ENCODE measurements at places on chromosomes 6 and 20.

DNA sequence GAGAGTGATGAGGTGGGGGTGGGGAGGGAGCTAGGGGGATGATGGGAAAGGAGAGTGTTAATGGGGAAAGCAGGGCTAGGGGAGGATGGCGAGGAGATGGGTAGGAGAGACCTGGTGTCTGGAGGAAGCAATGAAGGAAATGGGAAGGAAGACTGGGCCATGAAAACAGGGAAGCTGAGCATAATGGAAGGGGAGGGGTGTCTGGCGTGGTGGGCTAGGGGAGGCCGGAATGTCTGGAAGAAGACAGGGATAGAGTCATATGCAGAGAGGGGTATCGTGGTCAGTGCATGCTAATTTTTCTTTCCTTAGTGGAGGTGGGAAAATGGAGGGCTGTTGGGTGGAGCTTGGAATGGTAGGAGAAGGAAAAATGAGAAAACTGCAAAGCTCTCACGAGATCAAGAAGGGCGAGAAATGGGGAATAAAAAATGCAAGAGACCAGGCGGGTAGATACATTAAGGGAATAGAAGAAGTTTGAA lies 423 bp downstream of the KLHDC3 start:
- no peak for DNase-seq

GRCh38 chr6:163706500-163707087 lies 292.1 kb downstream of the QKI start:
- DNase-seq = no peak

GRCh38 chr20:21396599-21397340 lies 556 bp downstream of the NKX2-4 start:
- DNase-seq = no peak

DNA sequence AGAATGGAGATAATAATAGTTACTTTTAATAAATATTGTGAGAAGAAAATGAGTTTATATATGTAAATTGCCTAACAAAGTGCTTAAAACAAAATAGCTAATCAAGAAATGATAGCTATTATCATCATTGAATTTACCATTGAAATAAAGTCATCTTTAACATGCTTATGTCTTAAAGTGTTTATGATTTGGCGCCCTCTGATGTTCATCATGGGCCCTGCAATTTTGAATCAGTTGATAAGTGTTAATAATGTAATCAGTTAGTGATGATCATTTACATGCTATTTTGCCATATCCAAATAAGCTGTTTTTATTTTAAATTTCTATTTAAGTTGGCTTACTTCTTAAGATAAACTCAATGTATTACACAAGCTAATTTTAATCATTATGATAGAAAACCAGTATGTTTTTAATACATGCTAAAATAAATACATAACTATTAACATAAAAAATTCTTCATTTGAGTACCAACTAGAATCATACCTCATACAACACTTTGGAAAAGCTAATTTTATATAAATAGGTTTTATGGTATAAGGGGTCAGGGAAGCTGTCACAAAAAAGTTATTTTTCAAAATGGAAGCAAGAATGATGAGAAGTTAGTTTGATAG lies 39.2 kb upstream of the TPD52L1 start:
- DNase-seq = no peak

DNA sequence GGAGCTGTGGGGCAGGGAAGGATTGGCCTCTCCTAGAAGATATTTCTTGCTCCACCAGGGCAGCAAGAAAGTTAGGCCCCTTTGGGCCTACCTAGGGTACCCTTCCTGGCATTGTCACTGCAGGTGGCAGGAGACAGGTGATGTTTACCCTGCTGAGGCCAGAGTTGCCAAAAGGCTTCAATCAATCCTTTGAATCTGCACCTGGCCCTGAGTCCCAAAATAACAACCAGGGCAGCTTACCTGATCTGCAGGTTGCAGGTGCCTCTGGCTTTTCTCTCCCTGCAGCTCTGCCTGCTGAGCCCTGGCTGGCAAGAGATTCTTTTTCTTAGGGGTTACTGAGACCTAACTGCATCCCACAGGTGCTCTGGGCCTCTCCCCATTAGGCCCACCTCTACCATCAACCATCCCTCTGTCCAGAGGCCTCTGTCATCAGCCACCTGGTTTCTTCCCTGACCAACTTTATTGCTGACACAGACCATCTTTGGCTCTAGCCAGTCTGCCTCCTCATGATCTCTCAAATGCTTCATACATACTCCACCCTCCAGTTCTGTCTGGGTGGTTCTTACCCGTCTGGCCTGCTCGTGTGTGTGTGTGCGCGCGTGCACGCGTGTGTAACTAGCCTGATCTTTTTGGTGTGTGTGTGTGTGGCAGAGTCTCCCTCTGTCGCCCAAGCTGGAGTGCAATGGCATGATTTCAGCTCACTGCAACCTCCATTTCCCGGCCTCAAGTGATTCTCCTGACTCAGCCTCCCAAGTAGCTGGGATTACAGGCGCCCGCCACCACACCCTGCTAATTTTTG lies 13.7 kb downstream of the BCL2L1 start:
- no peak for DNase-seq

GRCh38 chr20:6718662-6719368 lies 48.7 kb upstream of the BMP2 start:
- no peak for DNase-seq

DNA sequence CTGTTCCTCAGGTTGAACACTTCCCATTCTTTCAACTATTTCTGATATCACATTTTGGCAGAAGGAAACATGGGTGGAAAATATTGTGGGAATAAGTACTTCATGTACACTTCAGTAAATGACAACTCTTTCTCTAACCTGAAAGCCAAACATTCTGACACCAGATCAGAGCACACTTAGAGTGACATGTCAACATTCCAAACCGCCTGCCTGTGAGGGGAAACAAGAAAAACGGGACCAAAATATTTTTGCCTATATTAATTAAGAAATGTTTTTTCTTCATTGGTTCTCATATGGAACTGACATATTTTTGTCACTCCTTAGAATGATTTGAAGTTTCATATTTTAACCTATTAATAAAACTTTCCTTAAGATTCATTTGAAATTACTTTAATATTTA lies 483.1 kb downstream of the MAFB start:
- DNase-seq = no peak

DNA sequence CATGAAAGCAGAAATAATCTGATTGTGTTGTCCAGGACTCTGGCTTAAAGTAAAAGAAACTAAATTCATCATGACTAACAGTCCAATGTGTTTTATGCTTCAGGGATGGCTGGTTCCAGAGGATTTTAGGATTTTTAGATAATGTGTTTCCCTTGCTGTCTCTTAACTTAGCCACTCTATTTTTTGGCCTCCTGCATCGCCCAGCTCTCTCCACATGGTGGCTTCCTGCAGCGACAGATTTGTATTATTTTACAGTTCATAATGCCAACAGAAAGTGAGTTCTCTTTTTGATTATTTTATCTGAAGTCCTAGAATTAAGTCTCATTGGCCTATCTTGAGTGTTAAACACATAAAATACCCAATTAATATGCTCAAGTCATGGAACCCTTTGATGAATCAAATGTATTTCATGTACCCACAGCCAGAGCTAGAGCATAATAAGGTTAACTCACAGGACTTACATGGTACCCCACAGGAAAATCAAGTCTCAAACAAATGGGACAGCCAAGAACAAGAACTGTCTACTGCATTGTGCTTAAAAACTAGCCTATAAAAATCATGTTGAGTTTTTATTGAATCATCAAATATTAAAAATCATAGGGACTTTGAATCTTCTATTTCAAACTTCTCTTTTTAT lies 582.5 kb downstream of the DOK5 start:
- DNase-seq = no peak

- DNase-seq = no peak
Measured at GRCh38 chr20:1312904-1313235, 16.1 kb downstream of the SDCBP2 start.

- DNase-seq = no peak
Measured at GRCh38 chr6:119830494-119831295, 481.1 kb upstream of the MAN1A1 start.

GRCh38 chr20:24951536-24952083 lies 2.5 kb downstream of the CST7 start:
- no peak for DNase-seq

- peak; percentile 41 for DNase-seq
Measured at GRCh38 chr20:63553251-63553932, 567 bp upstream of the FNDC11 start.

- DNase-seq = no peak
Measured at GRCh38 chr6:31597006-31597405, 4.2 kb upstream of the NCR3 start.

DNA sequence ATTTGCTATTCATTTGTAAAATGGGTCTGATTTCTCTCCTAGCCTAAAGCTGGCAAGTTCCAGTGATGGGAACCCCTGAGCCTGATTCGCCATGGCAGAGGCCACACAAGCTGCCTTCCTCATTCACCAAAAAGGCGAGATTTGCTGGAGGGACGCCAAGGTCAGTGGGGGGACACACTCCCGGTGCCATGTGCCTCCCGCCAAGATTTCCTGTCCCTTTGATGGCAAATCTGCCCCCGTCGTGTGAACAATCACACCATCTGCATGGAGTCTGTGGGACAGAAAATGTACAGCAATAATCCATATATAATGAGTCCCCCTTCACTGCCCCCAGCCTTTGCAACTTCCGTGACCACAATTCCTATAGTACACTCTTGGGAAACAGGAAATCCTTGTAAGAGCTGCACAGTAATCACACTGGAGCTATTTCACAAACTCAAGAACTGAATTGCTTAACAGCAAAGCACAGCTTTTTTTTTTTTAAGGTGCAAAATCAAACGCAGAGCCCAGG lies 15.7 kb upstream of the IGF2R start:
- no peak for DNase-seq

GRCh38 chr6:114158411-114158810 lies 184.4 kb downstream of the HS3ST5 start:
- no peak for DNase-seq

DNA sequence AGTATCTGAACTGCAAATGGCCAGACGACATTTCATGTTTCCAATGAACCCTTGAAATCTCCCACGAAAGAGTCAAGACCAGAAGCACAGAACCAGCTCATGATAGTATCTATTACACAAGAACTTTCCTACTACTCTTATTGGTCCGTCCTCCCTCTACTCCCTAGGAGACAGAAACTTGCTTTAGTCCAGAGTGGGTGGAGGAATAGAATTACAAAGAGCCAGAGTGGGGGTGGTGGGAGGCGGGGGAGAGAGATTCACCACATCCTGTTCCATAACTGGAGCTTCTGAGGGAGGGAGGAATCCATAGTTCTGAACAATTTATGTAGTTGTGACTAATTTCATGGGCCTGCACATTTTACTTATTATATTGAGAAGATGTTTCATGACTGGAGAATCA lies 18.5 kb upstream of the WFDC10A start:
- DNase-seq = no peak

- no peak for DNase-seq
Measured at GRCh38 chr6:72466471-72466870, 155.4 kb upstream of the KCNQ5 start.

GRCh38 chr6:89564752-89565427 lies 73.7 kb downstream of the LYRM2 start:
- DNase-seq = no peak

DNA sequence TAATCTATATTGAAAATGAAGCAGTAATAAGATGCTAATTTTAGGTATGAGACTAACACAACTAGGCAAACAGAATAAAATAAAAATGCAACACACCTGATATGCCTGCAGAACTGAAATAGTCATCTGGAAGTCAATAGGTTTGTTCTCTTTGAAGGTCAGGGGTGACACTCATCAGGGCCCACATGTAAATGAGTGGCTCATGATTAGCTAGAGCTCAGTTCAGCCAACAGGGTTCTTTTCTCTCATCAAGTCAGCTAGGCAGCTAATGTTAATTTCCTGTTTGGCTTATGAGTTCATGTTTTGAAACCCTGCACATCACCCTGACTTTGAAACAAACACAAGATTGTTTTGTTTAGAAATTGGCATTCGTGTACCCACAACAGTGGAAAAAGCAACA lies 23.8 kb downstream of the SMLR1 start:
- no peak for DNase-seq

GRCh38 chr6:135680964-135681913 lies 170.3 kb upstream of the PDE7B start:
- DNase-seq = no peak

- DNase-seq = no peak
Measured at GRCh38 chr6:36917541-36918193, 31.9 kb downstream of the C6orf89 start.

DNA sequence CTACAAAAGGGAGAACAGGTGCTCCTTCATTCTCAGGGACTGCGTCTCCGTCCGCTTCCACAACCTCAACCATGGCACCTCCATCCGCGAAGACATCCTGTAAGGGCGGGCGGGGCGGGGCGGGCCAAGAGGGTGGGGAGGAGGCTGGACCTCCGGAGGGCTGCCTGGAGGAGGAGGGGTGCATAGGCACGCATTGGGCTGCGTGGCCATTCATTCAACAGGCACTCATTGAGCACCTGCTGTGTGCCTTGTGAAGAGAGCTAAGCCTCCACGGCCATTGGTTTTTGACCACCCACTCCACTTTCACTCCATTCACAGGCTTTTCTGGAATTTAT lies 435 bp downstream of the ZSWIM3 start:
- no peak for DNase-seq

GRCh38 chr6:16705081-16705993 lies 55.9 kb downstream of the ATXN1 start:
- no peak for DNase-seq

DNA sequence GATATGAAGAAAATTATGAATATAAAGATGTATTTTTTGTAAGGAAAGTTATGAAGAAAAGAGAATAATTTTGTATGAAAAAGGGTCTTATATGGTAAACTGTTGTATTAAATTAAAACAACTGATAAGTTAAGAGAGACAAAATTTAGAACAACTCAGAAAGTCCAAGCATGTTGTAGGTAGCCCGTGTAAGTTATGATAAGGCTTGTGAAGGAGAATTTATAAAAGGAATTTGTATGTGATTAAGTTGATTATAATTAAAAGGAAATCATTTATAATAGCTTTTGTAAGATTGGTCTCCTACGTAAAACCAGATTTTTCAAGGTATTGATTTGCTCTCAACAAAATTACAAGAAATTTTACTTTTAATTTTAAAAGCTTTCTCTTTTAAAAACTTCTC lies 1579.3 kb downstream of the HACE1 start:
- no peak for DNase-seq

DNA sequence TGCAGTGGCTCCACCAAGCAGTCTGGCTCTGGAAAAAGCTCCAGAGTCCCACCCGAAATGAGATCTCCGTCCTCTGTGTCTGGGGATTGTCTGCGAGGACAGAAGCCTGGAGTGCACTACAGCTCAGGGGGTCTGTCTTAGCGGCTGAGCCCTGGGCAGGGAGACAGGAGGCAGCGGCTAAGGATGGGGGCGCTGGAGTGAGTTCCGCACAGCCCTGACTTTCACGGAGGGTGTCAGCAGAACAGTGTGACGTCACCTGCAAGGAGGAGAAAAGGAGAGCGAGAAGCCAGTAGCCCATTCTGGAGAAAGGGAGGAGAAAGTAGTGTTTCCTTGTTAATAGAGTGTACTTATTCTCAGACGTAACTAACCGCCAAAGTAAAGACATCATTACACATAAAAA lies 97.6 kb downstream of the FAM50B start:
- no peak for DNase-seq

Measured in thoracic aorta (tissue), 2 donors.